T-helper 2 cell (primary cell): ENCODE measurements at places on chromosomes 16 and 17.

GRCh38 chr17:37255432-37255831, 120.4 kb upstream of the C17orf78 start:
- DNase-seq = no peak

DNA sequence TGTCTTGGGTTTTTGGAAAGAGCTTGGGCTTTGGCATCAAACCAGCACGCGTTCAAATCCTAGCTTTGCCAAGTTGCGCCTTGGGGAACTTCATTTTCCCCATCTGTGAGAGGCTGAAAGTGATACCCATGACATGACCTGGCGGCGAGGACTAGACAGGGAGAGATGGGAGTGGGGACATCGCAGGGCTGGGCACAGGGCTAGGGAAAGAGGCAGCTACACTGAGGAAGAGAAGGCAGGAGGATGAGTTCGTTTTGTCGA, 202.9 kb downstream of the IRF8 start:
- no peak for DNase-seq

DNA sequence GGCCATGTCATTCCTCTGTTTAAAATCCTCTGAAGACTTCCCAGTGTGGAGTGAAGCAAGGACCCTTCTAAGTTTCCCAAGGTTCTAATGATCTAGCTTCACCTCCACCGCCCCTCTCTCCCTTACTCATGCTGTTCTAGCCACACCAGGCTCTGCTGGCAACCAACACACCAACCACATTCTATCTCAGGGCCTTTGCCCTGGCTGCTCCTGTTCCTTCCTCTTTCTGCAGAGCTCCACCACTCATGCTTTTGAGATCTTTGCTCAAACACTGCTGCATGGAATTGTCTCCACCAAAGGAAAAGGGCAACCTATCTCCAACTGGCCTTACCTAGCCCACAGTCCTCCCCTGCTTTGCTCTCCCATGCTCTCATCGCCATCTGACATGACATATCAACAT, 128.7 kb downstream of the XYLT1 start:
- DNase-seq = no peak

GRCh38 chr16:50837324-50837723, 95.4 kb downstream of the CYLD start:
- DNase-seq = no peak

- DNase-seq = no peak
These were observed 38.5 kb upstream of the CNEP1R1 start for GRCh38 chr16:49986351-49987124.

- DNase-seq = peak; percentile 55
These were observed 3.6 kb upstream of the WDR81 start for GRCh38 chr17:1720856-1721386.

GRCh38 chr17:45868276-45868675, 23.6 kb downstream of the SPPL2C start:
- DNase-seq = no peak
